Spinal cord (tissue), 10 donors: ENCODE measurements at places on chromosomes 12 and 14. TPM values are rescaled to one million over a fixed set of nuclear protein-coding genes. Genes with fewer than 3 reads are reported as not detected.

The TPPP2 gene
- total RNA-seq, result not detected

The WDHD1 gene
- 9.1 TPM for total RNA-seq

The PPP1R36 gene
- 1.4 TPM for total RNA-seq

The ADAM21 gene
- total RNA-seq, result 0.69 TPM

The TAS2R42 gene
- not detected for total RNA-seq

The TSPAN19 gene
- 0.66 TPM for total RNA-seq

The WIF1 gene
- total RNA-seq, result 23.9 TPM

The BMP4 gene
- total RNA-seq, result 62.8 TPM

The TAS2R10 gene
- total RNA-seq, result 4.5 TPM

The KCNA1 gene
- total RNA-seq, result 1.9 TPM

The LRRC9 gene
- 6.3 TPM for total RNA-seq
